ENCODE measurements at places on chromosomes 1 and 21.
A peak's percentile ranks its signal among the peaks of the same experiment; 100 is the strongest.

- peak; percentile 76 for DNase-seq
Measured at GRCh38 chr1:3369446-3370076, 84.9 kb upstream of the ARHGEF16 start.

DNA sequence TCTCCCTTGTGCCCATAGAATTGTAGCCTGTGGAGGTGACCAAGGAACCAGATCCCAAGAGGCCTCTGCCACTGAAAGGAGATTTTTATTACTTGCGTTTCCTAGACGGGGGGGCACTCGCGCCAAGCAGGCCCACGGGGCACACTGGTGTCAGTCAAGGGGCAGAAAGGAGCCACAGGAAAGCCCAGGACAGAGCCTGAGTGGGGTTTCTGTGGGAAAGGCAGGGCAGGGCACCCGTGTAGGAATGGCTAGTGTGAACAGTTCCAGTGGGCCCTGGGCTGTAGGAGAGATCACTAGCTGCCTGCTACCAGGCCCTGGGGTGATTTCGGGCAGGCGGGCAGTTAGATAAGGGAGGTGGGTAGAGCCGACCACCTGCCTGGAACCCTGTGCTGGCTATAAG, 70.8 kb downstream of the ADARB1 start:
- no peak for DNase-seq

- no peak for DNase-seq
Measured at GRCh38 chr1:205335692-205336091, 14.1 kb upstream of the NUAK2 start.

DNA sequence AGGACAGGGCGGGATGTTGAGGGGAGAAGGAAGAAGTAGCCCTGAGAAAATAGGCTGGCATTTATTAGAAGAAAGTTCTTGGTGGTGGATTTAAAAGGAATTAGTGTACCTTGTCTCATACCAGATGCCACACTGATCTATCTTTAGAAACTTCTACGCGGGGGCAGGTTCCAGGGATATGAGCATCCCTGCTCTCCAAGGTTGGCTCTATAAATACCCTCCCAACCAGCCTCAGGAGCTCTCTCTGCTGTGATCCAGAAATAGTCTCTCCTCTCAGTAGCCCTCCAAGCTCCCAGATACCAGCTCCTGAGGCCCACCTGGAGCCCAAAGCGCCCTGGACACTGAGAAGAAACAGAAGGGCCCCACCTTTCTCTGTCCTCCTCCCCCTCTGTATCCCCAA, 128.3 kb upstream of the TNR start:
- DNase-seq = no peak

Measured in fibroblast of skin of left biceps (primary cell).